BJ (cell line): ENCODE measurements at places on chromosomes 1 and 21.

- DNase-seq: no peak
Observed at GRCh38 chr1:47656719-47657685, 219.2 kb downstream of the FOXD2 start.

GRCh38 chr21:42007356-42007940 is 2.7 kb downstream of the ZBTB21 start:
- DNase-seq: no peak

DNA sequence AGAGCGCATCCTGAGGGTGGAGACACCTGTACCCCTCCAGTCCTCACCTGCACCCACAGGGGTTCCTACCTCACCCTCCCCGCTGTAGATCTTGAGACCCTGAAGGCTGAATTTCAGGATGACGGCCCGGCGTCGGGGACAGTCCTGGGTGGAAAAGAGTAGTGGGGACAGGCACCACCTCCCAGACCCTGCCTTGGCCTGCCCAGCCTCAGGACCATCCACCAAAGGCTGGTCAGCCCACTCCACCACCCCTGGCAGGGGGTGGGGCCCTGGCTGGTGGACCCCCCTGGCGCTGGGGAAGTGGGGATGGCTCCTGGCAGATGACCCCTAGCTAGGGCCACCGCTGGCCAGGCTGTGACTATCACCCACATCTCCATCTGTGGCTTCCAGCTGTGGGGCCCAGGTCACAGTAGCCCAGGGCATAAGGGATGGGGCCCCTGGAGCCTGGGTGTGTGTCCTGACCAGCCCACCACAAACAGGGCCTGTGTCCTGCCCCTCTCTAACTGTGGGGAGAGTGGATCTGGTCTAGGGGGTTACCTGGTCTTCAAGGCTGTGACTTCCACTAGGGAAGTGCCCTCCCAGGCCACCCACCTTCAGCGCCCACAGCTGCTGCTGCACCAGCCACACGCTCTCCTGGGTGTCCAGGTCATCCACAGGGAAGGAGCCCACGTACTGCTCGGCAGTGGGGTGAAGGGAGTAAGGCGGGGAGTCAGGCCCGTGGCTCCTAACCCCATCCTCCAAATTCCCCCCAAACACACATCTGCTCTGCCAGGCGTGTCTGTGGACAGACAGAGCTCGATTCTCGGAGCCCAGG is 5.4 kb downstream of the SH2D5 start:
- no peak for DNase-seq

DNA sequence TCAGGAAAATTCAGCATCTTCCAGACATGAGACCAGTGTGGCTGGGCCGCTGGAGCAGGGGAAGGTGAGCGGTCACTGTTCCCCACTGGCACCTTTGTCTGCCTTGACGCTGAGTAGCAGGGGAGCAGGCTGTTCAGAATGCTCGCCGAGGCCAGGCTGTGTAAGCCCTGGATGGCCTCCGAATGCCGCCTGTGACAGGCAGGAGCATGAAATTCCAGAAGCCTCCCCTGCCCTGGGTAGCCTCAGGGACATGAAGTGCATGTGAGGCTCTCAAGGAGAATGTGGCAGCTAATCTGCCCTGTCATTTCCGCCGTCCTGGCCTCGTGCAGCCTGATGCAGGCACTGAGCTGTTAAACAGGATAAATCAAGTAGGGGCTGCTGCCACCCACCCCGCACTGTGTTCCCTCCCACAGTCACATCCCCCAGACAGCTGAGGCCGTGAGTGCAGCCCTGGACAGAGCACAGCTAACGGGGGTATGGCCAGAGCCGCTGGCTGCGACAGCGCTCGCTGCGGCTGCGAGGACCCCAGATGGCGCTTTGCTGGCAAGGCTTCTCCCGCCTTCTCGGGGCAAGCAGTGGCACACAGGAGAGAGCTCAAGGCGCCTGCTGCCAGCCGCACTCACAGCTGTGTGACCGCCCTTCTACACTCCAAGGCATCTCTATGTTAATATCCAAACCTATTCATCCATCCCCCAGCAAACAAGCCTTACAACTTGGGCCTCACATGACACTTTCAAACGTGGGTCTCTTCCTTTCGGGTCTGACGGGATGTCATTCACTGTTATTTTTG is 105.0 kb upstream of the COL6A1 start:
- no peak for DNase-seq

GRCh38 chr1:175099916-175100315 is 32.3 kb downstream of the TNN start:
- no peak for DNase-seq

DNA sequence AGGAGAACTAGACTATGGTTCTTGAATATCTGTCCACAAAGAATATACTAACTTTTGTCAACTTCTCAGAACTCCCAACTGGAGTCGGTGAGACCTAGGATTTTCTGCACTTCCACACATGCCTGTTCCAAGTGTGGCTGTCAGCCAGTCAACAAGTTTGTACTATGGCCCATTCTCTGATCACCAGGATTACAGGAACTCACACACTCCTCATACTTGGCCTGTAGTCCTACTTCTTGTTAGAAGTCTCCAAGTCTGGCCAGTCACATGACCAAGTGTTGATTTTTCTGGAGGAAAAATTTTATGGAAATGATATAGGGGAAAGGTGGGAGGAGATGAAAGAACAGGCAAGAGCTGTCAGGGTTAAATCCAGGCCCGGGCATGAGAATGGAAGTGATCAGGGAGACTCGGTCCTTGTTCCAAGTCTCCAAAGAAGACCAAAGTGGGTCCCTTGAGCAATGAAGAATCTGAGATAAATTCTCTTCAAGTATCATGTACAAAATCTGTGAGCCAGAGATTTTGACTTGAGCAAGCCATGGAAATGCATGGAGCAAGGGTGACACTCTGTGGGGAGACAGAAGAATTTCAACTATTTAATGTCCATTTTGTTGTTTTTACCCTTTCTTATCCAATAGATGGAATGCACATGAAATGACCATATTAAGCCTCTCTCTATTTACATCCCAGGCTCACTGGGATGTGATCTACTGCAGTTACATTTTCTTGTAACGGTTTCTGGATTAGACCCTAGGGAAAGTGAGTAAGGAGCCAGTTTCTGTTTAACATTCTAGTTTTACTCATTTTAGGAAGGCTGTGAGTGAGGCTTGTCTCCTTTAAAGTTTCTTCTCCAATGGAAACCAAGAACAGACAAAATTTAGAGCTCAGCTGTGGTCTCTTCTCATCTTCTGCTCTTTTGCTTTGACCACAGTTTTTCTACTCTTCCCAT is 320.9 kb downstream of the ASTN1 start:
- no peak for DNase-seq

DNA sequence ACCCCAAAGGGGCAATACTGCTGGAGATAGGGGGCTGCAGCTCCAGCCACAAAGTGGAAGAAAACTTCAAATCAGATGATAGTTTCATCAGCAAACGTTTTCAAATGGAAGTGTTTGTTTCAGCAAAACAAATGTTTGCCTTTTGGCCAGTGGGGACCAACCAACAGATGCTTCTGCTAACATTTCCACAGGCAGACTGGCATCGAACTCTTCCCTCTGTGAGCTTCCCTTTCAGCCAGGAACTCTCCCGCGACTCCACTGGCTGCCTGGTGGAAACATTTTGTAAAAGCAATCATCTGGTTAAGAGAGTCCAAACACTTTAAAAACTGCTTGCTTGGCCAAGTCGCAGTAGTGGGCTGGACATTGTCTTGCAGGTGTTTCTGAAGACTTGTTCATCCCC is 30.7 kb downstream of the CENPF start:
- no peak for DNase-seq

- no peak for DNase-seq
Observed at GRCh38 chr1:228415221-228415620, 1.4 kb downstream of the TRIM17 start.

- no peak for DNase-seq
Observed at GRCh38 chr1:247337250-247337746, 5.6 kb upstream of the ZNF496 start.

- DNase-seq: no peak
Observed at GRCh38 chr1:84504580-84505492, 1.4 kb upstream of the SPATA1 start.

DNA sequence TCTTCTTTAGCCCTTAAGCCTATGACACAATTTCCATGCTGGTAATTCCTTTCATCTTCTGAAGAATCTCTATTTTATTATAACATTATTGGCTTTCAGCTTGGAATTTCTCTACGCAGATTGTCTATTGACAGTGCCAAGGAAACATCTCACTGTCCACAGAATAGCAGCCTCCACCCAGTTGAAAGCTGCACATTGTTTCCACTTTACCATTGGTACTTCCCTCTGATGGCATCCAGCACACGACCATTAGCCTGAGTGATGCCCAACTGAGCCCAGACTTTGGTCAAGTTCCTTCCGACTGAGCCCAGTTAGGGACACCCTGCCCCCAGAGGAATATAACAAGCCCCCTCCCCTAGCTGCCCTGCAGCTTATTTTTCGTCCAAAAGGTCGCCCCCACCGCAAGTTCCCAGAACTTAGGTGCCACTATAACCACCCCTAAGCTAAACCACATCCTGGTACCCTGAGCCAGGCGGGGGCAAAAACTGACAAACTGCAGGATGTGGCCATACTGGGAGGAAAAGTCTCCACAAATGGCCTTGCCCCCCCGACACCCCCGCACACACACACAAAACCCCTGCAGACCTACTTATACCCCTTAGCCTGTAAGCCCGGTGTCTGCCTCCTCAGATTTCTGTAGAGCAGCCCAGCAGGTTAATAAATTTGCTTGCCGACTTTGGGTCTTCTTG is 13.2 kb downstream of the GBP5 start:
- DNase-seq: no peak

DNA sequence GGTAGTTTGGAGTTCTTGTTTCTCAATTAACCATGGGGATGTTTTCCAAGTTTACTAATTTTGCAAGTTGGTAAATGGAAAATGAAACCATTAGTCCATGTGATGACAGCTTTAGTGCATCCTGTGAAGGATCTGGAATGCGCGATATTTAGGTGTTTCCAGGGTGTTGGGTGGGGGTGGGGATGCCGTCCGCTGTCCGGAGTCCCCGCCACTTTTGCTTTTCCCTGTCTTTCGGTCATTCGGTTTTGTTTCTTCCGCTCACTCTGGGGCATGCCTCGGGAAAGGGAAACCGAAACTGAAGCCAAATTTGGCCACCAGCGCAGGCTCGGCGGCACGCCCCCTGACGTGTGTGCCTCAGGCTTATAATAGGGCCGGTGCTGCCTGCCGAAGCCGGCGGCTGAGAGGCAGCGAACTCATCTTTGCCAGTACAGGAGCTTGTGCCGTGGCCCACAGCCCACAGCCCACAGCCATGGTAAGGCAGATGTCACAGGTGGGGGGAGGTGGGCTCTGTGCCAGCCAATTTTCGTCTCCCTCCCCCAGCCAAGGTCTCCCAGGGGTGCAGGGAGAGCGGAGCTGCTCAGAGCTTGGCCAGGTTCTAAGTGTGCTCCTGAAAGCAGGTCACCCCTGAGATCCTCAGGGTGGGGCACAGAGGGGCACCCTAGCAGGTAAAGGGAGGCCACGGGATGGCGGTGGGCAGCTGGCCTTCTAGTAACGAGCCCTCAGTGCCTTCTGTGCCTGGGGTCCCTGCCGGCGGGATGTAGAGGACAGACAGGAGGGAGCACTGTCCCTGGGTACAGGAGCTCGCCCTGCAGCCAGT is at the start of gene ISG15:
Gene ISG15, plus strand, starts transcription at position 393 of the 817 bp plus-strand sequence. Its CDS starts 77 bp downstream, at position 470.
- DNase-seq: peak; percentile 49

- DNase-seq: no peak
Observed at GRCh38 chr1:112504661-112505399, 3.9 kb upstream of the WNT2B start.
